ENCODE measurements at places on chromosomes 6 and 20.

DNA sequence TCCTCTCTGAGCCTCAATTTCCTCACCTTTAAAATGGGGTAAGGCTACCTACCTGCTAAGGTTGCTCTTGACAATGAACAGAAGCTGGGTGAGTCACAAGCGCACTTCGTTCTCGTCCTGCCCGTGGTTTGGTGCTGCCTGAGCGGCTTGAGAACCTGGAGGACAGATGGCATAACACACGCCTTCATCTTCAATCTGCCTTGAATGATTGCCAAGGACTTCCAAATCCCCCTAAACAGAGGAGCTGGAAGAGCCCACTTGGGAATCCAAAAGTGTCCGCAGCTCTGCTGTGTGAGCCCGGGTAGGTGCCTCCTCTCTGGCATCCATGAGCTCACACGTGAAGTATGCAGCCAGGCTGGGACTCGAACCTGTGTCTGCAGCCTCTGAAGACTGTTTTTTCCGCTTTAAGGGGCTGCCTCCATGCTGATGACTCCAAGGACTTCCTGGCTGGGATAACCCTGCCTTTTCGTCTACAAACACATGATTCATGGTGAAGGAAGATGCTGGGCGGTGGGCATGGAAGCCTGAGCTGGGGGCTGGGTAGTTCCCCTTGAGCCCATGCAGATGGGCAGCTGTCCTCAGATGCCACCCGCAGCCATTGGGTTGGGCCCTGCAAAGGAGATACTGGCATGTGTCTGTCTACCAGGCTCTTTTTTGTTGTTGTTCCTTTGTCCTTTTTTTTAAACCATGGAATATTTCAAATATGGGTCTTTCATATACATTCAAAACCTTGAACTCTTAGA, 25.3 kb upstream of the CSNK2A1 start:
- no peak for DNase-seq

DNA sequence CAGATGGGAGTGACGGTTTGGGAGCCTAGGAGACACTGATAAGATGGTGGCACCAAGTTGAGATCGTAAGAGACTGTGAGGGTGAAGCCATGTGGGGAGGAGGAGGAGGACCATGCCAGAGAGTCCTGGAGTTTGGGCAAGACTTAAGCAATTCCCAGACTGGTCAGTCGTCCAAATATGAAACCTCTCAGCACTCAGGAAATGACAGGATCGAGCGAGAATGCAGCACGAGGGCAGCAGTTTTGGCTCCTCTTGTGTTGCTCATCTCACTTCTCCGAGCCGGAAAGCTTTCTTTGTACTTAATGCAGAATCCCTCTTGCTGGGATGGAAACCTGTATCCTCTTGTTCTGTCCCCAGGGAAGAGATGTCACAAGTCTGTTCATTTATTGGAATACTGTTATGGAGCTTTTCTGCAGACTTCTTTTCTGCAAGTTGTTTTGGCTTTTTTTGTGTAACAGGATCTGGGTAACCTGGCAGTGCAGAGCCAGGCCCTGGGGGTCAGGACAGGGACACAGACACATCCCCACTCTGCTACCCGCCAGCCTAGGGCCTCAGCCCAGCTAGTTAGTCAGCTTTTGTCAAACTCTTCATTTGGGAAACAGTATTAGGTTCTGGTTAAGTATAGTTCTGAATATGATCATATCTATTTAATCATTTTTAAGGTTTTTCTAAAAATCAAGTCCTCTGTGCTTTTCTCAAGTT, 34.3 kb downstream of the FNDC1 start:
- DNase-seq: no peak

GRCh38 chr6:89649682-89650081, 11.1 kb upstream of the LYRM2 start:
- no peak for DNase-seq

GRCh38 chr6:26521600-26522391, 16.4 kb upstream of the HMGN4 start:
- peak; percentile 40 for DNase-seq

GRCh38 chr20:51034476-51034875, 11.6 kb upstream of the KCNG1 start:
- no peak for DNase-seq

GRCh38 chr6:120604510-120604909, 729.8 kb downstream of the TBC1D32 start:
- DNase-seq: no peak

GRCh38 chr20:53711333-53712211, 117.9 kb upstream of the ZNF217 start:
- no peak for DNase-seq

DNA sequence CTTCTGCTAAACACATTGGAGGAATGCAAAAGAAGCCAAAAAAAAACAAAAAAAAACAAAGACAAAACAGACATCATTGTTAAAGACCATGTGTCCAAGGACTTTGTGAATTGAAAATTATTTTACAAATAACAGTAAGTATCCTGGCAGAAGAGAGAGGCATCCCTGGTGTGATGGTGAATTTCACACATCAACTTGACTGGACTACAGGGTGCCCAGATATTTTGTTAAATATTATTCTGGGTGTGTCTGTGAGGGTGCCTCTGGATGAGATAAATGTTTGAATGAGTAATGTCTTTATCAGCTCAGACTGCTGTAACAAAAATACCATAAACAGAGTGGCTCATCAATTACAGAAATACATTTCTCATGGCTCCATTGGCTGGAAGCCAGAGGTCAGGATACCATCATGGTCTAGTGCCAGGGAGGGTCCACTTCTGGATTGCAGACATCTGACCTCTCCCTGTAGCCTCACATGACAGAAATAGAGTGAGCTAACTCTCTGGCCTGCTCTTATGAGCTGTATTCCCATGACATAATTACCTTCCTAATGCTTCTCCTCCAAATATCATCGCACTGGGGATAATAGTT, 12.2 kb upstream of the C6orf118 start:
- DNase-seq: no peak

All from activated CD4-positive, alpha-beta T cell treated with anti-CD3 and anti-CD28 coated beads, Interleukin-2, amount 50 U/mL, for 24 hours (primary cell).